ENCODE measurements at places on chromosomes 6 and 20.

DNA sequence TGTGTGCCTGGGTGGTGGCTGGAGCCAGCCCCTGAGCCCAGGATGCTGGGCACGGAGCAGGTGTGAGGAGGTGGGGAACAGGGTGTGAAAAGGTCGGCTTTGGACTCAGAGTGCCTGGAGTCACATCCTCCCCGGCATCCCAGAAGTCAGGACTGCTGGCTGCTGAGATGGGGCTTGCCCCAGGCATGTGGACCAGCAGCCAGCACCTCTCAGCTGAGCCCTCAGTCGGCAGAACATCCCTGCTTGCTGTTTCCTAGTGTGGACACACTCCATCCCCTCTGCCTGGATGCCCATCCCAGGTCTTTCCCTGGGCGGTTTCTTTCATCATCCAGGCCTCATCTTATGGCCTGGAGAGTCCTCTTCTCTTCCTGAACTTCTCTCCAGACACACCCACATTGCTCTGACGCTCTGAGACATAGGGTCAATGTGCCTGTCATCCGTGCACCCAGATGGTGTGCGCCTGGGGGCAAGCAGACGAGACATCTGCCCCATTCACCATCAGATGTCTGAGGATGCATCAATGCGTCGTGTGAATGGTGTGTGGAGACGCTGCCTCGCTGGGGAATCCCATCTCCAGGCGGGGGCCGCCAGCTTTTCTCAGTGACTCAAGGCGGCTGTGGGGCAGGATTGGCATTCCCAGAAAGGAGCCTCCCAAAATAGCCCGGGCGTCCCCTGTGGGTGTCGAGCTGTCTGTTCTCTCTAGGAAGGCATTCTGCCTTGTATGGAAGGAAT lies 104.2 kb downstream of the SYCP2 start:
- no peak for DNase-seq

DNA sequence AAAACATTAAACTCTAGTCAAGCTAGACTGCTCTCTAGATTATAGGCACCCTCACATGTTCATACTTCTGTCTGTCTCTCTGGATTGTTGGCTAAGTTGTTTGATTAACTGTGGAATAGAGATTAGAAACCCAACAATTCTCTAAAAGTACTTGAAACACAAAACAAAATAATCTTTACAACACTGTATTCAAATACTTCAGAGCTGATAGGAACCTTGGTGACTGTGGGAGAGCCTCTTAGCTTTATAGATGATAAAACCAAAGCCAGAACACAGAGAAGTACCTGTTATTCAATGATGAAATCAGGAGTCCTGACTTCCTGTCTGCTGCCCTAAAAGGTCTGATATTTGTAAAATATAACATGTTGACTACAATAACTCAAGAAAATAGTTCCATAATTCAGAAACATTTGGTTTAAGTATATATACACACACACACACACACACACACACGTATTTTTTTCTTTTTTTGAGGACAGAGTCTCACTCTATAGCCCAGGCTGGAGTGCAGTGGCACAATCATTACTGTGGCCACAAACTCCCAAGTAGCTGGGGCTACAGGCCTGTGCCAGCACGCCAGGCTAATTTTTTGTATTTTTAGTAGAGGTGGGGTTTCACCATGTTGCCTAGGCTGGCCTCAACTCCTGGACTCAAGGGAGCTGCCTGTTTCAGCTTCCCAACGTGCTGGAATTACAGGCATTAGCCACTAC lies 222.0 kb downstream of the FUT9 start:
- DNase-seq, result no peak

- no peak for DNase-seq
Measured at GRCh38 chr6:53672237-53672636, 6.7 kb upstream of the KLHL31 start.

GRCh38 chr6:98827295-98828159 lies 6.8 kb upstream of the POU3F2 start:
- peak; percentile 17 for DNase-seq

- DNase-seq, result no peak
Measured at GRCh38 chr6:44228836-44229235, 5.4 kb downstream of the SLC29A1 start.

GRCh38 chr20:47586649-47587294 lies 85.1 kb downstream of the NCOA3 start:
- DNase-seq, result no peak

DNA sequence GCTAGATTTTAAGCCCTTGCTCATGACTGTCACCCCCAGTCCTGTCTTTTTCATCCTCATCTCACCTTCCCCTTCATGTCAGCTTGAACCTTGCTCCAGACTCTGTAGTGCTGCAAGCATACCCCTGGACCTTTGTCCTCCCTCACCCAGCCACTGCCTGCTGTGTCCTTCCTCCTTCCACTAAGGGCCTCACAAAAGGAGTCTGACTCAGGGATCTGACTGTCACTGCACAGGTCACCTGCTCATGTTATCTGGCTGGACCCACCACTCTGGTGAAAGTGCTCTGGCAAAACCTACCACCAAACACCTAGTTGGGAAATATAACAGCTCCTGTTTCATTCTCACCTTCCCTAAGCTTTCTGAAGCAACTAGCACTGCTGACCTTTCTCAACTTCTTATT lies 151.4 kb downstream of the INSM1 start:
- DNase-seq, result no peak

DNA sequence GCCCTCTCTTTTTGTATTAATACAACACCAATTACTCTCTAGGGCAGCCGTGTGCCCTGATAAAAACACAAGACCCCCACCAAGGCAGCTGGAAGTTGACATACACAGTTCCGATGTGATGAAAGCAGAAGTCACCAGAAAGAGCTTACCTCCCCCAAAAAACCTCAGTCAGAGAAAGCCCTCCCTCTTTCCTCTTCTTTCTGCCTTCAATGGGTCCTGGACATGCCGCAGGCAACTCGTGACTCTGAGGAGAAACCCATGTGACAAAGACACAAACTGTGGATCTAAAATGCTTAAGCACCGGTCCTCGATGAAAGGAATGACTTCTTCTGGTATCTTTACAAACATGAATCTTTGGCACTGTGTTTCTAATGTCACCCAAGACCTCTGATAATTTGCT lies 117.7 kb upstream of the CCDC28A start:
- DNase-seq, result no peak

GRCh38 chr6:102798636-102799035 lies 1405.1 kb downstream of the GRIK2 start:
- no peak for DNase-seq

DNA sequence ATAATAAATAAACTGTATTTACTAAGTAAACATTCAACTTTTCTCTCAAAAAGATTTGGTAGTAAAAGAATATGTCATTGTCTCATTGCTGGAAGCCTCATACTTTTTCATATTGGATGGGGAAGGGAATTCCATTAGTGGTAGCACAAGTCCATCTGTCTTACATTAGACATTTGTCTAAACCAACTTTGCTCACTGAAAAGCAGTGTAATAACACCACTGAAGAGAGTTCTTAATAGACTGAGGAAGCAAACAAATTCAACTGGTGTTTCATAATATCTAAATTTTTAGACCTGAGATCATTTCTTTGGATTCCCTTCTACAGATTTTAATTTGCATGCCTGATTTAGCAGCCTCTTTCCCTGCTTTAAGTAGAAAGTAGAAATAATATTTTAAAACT lies 62.7 kb downstream of the PLCB1 start:
- DNase-seq, result no peak

GRCh38 chr20:41046716-41047115 lies 18.1 kb downstream of the TOP1 start:
- DNase-seq, result no peak

DNA sequence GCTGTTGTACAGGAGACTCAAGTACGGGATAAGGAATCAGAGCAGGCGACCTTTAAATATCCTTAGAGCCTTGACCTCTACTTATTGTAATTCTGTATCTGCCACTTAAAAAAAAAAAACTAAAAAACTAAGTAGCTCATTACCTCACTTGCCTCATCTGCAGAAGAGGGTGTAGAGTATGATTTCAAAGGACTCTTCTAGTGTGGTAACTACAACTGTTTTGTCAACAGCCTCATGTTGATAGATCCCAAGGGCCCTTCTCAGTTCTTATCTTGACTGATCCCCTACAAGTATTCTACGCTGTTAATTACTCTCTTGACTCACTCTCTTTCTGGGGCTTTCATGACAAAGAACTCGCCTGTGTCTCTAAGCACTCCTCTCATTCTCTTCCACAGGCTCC lies 16.7 kb upstream of the PDYN start:
- DNase-seq, result no peak

DNA sequence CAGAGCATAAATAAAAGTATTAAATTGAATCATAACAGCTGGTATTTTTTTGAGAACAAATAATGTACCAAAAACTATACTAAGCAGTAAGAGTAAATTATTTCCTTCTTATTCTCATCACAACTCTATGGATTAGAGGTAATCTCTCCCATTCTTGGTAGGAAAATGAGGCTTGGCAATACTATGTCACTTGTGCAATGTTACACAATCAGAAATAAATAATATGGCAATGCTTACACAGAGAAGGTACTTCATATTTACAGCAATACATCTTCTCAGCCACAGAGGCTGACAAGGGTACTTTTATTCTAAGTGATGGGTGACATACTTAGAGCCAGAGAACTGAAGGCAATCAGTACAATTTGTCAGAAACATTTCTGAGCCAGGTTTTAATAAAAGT lies 3.9 kb downstream of the DST start:
- no peak for DNase-seq

DNA sequence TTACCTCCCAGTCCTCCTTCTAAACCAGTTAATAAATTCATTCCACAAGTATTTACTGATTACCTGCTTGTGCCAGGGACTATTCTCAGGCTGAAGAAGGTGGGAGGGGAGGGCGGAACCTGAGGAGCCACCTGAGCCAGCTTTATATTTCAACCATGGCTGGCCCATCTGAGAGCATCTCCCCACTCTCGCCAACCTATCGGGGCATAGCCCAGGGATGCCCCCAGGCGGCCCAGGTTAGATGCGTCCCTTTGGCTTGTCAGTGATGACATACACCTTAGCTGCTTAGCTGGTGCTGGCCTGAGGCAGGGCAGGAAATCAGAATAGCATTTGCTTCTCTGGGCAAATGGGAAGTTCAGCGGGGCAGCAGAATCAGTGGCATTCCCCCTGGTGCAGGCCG lies 4.9 kb upstream of the AAR2 start:
- no peak for DNase-seq

GRCh38 chr6:42241915-42242314 lies 24.3 kb upstream of the MRPS10 start:
- DNase-seq, result no peak

DNA sequence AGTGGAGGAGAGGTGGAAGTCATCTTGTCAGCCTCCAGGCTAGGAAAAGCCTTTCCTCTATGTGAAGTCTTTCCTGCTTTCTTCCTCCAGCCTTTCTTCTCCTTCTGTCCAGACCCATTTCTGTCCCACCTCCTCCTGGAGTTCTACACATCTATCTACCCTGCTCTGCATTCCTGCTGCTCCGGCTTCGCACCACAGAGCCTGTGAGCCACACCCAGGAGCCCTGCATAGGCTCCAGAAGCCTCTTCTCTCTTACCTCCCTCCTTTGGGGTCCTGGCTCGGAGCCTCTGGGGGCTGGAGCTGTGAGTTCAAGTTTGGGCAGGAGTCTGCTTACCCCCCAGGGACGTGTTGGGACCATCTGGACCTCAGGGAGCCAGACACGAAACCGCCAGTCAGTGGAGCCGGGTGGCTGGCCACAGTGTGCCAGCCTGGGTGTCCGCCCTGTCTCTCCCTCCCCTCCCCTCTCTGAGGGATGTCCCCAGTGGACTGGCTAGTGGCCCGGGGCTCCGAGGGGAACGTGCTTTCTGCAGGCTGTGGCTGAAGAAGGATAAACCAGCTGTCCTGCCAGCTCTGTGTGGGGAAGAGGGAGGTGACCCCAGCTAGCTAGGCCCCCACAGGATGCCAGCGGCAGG lies 99.2 kb downstream of the VEGFA start:
- DNase-seq, result no peak

GRCh38 chr6:131163886-131164285 lies 28.6 kb downstream of the AKAP7 start:
- DNase-seq, result no peak

GRCh38 chr6:14456941-14457340 lies 339.4 kb downstream of the CD83 start:
- no peak for DNase-seq

DNA sequence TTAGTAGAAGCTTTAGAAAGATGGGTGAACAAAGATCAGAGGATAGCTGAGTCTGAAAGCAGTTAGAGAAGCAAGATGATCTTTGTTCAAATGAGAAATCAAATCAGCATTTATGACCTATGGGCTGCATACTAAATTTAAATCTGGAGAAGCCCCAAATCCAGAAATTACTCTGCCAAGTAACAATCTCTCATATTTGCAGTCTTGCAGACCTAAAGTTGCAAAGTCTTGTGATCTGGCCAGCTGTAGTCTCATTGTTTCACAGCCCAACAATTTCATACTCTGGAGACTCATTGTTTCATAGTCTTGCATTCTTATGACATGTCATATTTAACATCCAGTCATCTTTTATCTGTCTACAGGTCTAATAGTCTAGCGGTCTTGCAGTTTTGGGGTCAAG lies 364.9 kb upstream of the RSPO3 start:
- DNase-seq, result no peak

GRCh38 chr6:71190809-71191208 lies 97.8 kb upstream of the OGFRL1 start:
- peak; percentile 56 for DNase-seq

GRCh38 chr6:157412791-157413190 lies 31.8 kb downstream of the ZDHHC14 start:
- DNase-seq, result no peak

GRCh38 chr6:22668307-22668706 lies 98.9 kb downstream of the HDGFL1 start:
- no peak for DNase-seq

- DNase-seq, result no peak
Measured at GRCh38 chr6:36039112-36039511, 11.5 kb downstream of the MAPK14 start.

DNA sequence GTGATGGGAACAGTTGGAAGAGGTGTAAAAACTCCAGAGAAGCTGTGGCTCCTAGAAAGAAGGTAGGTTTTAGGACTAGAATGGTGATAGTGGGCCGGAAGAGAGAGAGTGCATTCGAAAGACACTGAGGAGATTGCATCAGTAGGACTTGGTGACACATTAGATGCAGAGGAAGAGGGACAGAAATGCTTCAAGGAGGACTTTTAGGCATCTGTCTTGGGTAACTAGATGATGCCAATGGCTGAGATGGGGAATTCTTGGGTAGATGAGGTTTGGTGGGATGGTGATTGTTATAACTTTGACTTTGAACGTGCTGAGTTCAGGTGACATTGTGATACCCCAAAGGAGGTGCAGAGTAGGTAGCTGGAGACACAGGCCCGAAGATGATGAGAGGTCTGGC lies 196.5 kb downstream of the GMPR start:
- no peak for DNase-seq

GRCh38 chr20:50304923-50305635 lies 114.4 kb downstream of the CEBPB start:
- DNase-seq, result no peak

- no peak for DNase-seq
Measured at GRCh38 chr20:22966787-22967464, 68.2 kb upstream of the SSTR4 start.

DNA sequence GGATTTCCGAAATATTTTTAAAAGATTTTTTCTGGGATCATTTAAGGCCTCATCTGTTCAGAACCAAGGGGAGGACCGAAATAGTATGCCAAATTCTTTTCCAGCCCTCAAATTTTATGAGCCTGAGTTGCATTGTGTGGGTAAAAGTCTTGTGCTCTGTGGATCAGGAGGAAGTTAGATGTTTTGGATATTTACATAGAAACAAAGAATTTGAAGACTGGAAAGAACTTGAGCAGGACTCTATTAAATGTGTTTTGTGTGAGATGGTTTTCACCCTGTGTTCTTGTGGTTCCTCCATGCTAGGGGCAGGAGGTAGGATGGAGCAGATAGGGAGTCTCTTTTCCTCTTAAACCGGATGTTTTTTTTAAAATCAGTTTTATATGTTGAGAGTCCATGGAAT lies 329.1 kb downstream of the LAMA2 start:
- no peak for DNase-seq
